ENCODE measurements at places on chromosomes 12 and 14.

DNA sequence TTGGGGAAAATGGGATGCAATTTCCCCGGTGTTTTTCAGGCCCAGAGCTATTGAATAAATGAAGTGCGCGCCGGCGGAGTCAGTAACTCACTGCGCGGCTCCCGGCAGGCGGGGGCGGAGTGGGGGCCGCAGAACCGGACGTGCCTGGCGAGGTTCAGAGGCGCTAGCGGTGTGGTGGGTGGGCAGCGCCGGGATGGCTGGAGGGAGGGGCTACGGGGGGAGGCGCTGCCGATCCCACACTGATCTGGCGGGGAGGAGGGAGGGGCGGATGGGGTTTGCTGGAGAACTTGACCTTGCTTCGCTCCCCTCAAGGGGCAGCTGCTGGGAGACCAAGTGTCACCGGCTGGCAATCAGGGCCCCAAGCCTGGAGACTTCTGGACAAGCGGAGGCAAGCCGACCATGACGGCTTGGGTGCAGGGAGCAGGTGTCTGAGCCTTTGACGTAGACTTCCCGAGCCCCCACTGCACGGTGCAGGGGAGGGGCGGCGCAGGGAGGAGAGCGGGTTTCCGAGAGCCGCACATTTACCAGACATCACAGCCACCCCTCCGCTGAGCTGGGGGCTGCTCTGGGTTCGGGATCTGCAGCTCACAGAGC, 174.1 kb upstream of the RTL1 start:
- DNase-seq, result no peak

GRCh38 chr12:25018146-25018545, 69.2 kb upstream of the BCAT1 start:
- DNase-seq, result no peak

GRCh38 chr12:6360578-6361490, 14.5 kb downstream of the SCNN1A start:
- no peak for DNase-seq

GRCh38 chr12:127590868-127591267, 676.1 kb upstream of the TMEM132C start:
- no peak for DNase-seq

DNA sequence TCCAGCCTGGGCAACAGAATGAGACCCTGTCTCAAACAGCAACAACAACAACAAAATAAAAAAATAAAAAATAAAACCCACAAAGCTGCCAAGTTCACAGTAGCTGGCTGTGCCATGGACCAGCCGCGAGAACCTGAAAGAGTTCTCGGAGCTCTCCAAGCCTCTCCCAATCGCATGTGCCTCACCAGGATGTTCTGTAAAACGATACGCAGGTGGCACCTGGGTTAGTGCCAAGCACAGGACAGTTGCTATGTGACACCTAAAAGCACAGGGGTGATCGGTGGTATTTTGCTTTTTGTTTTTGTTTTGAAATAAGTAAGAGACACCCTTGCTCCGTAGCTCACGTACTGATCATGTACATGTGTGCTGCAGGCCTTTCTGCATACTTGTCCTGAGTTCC, 52.4 kb downstream of the RFLNA start:
- DNase-seq, result no peak

DNA sequence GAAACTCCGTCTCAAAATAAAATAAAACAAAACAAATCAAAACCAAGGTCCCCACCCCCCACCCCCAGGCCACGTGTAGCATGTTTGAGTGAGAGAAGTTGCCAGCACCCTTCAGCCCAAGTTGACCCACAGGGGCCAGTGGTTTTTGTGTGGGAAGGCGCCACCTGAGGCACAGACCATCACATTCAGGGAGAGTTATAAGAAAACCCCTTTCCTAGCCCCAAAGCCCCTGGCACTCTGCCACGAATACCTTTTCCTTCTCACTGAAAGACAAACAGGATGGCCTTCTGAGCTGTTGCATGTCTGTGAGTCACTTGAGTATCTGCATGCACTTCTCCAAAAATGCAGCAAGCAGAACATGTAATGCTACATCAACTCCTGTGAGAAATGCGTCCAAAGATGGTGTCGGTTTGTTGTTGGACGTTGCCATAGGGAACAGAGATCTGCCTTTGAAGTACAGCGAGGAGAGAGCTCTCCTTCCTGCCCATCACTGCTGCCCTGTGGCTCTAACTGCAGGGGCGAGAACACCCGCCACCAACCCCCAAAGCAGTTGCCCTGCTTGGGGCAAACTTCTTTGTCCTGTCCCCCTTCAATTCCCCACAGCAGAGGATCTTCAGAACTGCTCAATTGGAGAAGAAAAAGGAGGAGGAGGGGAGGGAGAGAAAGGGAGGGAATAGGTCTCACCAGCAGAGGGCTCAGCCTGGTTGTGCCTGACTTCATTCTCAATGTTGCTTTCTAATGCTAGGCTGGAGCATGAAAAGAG, 2.7 kb upstream of the TRAF3 start:
- no peak for DNase-seq

- no peak for DNase-seq
Observed at GRCh38 chr12:63317880-63318279, 166.9 kb upstream of the AVPR1A start.

DNA sequence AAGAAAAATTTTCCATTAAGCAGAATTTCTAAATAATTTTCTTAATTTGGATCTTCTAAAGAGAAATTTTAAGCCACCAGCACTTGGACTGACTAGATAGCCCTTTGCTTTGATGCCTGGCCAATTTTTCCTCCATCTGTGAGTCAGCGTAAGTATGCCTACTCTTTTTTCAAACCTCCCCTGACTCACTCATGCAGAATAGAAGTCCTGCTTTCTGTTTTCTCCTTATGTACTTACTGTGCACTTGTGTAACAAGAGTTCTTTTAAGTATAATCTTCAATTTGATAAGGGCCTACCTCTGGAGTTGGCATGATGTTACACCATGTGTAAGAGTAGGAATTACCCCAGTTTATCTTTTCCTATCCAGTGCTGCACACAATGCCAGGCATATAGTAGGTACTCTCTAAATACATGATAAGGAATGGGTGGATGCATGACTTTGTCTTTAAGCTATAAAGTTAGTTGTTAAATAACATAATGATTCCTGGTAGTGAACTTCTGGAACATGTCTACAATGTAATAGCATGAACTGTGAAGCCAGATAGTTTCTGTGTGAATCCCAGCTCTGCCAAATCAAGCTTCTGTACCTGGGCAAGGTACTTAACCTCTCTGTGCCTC, 329.6 kb downstream of the TMTC2 start:
- peak; percentile 72 for DNase-seq

- DNase-seq, result no peak
Observed at GRCh38 chr12:80815351-80815750, 98.6 kb downstream of the MYF5 start.

- no peak for DNase-seq
Observed at GRCh38 chr12:85558684-85559083, 277.5 kb downstream of the RASSF9 start.

- DNase-seq, result peak; percentile 49
Observed at GRCh38 chr12:22672951-22673350, 48.0 kb downstream of the ETNK1 start.

GRCh38 chr12:102234599-102234998, 37.0 kb upstream of the PMCH start:
- no peak for DNase-seq

DNA sequence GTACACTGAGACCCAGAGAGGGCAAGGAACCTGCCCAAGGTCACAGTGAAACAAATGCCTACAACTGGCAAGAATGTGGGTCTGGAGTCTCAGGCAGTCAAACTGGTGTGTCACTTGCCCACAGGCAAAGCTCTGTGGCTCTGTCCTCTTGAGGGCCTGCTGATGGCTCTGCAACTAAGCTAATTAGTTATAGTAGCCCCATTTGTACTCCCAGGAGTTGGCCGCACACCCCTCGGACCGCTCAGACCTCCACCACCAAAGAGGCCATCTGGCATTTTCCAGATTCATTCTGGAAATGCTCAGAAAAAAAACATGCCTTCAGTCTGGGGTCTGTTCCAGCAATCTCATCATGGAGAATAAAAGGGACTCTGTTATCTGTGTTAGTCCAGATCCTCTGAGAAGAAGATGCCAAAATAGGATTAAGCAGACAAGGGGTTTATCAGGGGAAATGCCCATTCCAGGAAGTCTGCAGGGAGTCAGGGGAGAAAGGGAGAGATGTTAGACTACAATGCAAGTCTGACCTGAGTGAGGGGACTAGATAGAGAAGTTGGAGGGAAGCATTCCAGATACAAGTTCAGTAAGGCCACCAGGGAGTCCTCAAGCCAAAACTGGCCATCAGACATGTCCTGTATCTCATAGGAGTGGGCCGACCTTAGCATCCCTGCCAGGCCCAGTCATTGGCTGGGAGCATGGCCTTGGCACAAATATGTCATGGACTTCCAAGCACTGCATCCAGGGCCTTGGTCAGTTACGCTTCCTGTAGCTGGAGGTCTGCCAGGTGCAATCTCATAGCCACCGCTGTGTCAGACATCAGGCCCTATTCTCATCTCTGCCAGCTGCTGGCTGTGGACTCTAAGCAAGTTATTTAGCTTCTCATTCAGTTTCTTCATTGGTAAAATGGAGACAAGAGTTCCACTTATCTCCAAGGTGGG, 15.4 kb upstream of the OAS1 start:
- DNase-seq, result no peak

DNA sequence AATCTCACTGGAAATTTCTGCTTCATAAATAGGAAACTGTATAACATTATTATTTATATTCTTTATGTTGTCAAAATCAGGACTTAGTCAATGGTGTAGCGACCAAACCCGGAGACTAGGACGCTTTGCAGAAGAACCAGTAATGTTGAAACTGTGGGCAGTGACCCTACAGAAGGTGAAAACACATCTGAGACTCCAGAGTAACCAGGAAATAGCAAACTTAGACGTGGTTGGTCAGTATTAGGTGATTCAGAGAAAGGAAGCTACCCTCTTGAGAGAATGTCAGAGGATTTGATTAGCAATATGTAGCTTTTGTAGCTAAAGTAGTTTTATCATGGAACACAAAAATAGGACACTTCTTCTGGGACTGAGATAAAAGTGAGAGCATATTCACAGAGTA, 381.9 kb downstream of the SLC16A7 start:
- no peak for DNase-seq

Data from HS-5 (cell line).